Activated CD4-positive, alpha-beta T cell treated with anti-CD3 and anti-CD28 coated beads for 1 hour (primary cell): ENCODE measurements at places on chromosomes 4 and X.

- no peak for DNase-seq
Observed at GRCh38 chr4:36812149-36812548, 432.4 kb upstream of the NWD2 start.

GRCh38 chrX:154598656-154599055, 13.7 kb downstream of the CTAG1A start:
- no peak for DNase-seq

GRCh38 chr4:127623797-127624083, 9.0 kb upstream of the INTU start:
- DNase-seq, result no peak

GRCh38 chrX:41026702-41027078, 58.6 kb upstream of the USP9X start:
- no peak for DNase-seq

DNA sequence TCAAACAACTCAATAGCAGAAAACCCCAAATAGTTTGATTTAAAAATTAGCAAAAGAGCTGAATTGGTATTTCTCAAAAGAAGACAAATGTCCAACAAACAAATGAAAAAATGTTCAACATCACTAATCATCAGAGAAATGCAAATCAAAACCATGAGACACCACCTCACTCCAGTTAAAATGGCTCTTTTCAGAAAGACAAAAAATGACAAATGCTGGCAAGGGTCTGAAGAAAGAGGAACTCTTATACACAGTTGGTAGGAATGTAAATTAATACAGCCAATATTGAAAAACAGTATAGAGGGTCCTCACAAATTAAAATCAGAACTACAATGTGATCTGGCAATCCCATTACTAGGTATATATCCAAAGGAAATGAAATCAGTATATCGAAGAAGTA, 70.4 kb downstream of the FBXL5 start:
- DNase-seq, result no peak

DNA sequence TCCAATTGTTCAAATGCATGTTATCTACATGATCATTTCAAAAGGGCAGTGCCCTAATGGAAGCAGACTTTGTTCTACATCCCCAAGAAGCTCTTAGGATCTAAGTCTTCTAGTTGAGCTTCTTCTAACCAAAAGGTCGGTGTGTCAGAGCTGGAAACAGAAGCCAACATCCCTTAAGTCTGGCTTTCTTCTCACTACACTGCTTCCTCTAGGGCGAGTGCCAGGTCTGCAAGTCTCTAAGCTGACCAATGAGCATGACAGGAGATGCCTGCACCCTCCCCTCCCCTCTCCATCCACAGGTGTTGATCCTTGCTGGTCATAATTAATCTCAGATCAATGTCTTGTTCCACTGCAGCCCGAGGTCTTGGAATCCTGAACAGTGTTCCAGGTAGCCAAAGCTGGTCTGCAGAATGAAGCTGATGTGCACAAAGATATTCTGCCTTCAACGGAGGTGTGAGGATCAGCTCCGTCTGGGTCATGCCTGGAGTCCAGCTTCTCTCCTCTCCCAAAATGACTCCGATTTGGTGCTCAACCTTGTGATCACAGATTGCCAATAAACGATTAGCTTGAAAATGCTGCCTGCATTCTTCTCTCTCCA, 44.1 kb downstream of the WDR1 start:
- no peak for DNase-seq

DNA sequence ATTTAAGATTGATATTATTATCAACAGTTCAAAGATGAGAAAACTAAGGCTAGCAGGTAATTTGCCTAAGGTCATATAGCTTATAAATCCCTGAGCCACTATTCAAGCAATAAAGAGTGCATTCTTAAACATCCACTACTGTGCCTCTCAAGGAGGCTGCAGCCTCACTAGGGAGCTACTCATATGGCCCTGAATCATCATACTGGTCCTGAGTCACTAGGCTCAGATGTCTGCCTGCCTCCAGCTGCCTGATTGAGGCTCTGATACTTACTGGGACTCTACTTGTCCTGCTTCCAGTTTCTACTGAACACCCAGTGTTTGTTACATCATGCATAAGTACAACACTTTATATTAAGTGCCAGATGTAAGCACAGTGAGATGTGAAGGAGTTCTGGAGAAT, 110.7 kb downstream of the AASDH start:
- no peak for DNase-seq

GRCh38 chrX:23952984-23953907, 45.4 kb downstream of the CXorf58 start:
- peak; percentile 7 for DNase-seq

- DNase-seq, result no peak
Observed at GRCh38 chrX:69136546-69137331, 28.5 kb downstream of the PJA1 start.

DNA sequence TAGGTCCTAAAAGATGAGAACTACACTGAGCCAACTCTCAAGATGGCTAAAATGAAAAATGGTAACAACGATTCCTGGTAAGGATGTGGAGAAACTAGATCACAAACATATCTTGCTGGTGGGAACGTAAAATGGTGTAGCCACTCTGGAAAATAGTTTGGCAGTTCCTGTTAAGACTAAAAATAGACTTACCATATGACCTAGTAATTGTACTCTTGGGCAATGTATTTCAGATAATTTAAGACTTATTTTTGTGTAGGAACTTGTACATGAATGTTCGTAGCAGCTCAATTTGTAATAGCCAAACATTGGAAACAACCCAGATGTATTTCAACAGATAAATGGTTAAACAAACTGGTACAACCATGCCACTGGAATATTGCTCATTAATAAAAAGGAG, 106.2 kb downstream of the HDAC8 start:
- no peak for DNase-seq

DNA sequence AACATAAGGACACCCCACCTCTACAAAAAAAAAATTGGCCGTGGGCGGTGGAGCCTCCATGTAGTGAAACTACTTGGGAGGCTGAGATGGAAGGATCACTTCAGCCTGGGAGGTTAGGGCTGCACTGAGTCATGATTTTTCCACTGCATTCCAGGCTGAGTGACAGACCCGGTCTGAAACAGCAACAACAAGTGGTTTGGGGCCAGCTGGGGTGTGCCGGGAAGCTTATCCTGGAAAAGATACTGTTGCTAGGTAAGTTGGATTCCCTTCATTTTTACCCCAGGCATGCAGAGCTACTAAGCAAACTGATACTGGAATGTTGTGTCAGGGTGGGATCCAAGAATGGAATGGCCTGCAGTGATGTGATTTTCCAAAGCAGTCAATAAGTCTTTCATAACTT, 57.0 kb downstream of the XAGE2 start:
- no peak for DNase-seq

GRCh38 chr4:80852061-80852460, 178.4 kb upstream of the BMP3 start:
- DNase-seq, result no peak

GRCh38 chrX:39755143-39756032, 342.4 kb downstream of the BCOR start:
- no peak for DNase-seq

- DNase-seq, result no peak
Observed at GRCh38 chrX:103211012-103211715, 3.7 kb upstream of the BEX4 start.

DNA sequence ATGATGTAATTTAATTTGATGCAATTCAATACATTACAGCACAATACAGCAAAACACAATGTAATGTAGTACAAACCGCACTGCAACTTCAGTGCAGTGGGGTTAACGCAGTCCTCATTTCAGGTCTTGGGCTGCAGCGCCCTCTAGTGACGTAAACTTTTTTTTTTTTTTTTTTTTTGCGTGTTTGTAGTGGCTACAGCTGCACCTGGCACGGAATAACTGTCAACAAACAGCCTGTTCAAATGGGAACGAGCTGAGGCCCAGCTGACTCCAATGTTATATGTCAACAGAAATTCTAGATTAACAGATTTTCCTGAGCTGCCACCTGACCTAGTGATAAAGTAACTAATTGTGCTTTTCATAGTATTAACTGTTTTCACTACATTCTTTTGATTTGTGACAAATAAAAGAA, 33.5 kb upstream of the RASSF6 start:
- no peak for DNase-seq

DNA sequence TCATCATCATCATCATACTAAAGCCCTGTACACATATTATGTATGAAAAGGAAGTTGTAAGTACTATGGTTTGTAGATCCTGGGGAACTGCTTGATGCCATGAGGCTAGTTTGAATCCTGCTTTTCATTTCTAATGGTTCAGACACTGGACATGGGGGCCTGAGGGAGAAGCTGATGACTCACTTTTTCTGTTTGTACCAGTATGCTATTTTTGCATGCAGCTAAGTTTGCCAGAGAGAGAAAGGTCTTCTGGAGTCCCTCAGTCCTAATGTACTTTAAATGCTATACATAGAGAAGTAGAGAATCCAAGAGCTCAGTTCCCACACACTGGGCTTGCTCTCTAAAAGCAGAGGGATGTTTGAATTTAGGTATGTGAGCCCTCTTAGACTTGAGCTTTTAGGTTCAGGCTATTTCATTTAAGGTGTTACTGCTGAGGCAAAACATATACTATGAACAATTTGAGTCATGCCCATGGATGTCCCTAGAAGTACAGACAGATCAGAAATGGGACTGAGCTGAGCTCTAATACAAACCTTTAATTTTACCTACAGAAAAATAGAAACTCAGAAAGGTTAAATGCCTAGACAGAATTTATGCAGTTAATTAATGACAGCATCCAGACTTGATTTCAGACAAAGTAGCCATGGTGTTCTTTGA, 17.6 kb upstream of the HS3ST1 start:
- no peak for DNase-seq

GRCh38 chr4:67909905-67910584, 26.2 kb upstream of the TMPRSS11D start:
- DNase-seq, result no peak

DNA sequence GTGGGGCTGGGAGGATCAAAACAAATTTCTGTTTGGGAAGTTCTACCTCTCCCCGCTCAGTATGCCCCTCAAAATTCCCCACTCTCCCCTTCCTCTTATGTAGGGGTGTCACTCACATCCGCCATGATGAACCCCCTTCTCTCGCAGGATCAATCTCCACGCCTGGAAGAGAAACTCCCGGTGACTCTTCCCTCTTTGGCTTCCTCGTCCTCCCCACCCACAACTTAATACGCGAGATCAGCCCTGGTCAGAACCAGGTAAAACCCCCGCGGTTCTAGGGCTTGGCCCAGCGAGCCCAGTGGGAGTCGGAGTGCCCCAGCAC, 427 bp downstream of the LAMTOR3 start:
- no peak for DNase-seq

- DNase-seq, result no peak
Observed at GRCh38 chrX:63350465-63350877, 661 bp downstream of the SPIN4 start.

DNA sequence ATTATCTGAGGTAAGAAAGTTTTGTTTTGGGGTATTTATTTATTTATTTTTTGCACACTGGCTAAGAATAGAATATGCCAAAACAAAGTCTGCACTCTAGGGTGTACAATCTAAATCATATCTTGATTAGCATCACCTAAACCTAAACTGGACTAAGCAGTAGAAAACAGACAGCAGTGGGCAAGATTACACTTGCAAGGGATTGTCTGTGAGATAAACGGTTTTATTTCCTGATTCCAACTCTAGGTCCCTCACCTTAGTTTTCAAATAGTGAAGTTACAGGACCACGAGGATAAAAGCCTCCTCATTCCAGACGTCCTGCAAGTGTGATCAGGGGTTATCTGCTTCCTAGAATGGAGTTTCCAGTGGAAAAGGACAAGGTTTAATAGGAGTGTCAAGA, 86.1 kb downstream of the SH3RF1 start:
- DNase-seq, result no peak

GRCh38 chr4:38322714-38323113, 341.3 kb upstream of the KLF3 start:
- no peak for DNase-seq

DNA sequence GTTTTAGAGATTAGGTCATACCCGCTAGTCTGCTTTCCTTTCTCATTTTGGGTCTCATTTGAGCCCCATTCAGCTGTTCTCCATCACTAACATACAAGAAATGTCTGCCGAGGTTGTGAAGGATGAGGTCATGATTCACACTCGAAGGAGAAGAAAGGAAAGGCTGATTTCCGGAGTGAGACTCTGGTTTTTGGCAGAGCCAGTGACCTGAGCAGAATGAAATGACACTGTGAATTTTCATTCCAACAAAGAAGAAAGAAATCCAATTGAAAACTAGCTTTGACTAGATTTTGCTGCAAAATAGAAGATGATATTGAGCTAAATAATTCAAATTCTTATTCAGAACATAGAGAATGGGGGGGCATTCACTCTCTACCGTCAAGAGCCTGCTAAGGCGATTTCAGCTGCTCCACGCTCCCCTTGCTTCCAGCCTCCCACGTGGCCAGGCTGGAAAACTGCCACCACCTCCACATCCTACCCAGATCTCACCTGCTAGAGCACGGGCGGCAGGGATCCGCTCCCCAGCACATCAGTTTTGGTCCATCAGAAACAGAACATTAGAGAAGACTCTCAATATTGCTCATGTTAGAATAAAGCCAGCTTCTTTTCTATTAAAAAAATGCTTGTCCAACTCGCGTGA, 39.0 kb downstream of the F11 start:
- DNase-seq, result no peak

GRCh38 chr4:152939621-152940020, 3.5 kb downstream of the FHDC1 start:
- no peak for DNase-seq

DNA sequence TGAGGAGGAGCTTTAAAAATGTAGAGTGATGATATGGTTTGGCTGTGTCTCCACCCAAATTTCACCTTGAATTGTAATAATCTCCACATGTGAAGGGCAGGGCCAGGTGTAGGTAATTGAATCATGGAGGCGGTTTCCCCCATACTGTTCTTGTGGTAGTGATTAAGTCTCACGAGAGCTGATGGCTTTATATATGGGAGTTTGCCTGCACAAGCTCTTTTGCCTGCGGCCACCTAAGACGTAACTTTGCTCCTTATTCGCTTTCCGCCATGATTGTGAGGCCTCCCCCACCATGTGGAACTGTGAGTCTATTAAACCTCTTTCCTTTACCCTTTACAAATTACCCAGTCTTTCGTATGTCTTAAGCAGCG, 332.0 kb downstream of the RAPGEF2 start:
- DNase-seq, result no peak

DNA sequence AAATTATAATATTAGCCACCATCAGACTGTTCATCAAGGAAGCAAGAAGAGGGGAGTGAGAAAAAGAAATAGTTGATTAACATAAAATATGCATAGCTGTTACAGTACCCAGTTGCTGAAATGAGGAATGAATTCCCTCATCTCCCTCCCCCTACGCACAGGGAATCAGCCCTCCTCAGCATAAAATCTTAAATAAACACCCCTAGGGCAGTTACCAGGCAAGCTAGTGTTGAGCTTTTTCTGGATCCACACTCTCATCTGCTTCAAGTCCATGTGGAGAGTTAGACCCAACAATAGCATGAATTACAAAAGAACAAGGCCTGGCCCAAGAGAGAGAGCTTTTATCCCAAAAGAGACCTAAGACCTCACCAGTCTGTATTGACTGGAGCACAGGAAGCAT, 19.0 kb upstream of the SYTL4 start:
- DNase-seq, result no peak

- no peak for DNase-seq
Observed at GRCh38 chrX:31130457-31131220, 58.8 kb upstream of the FTHL17 start.
